ENCODE measurements at places on chromosomes 4 and X.

GRCh38 chr4:138576684-138577083 is 334.5 kb upstream of the SLC7A11 start:
- DNase-seq, result no peak

GRCh38 chr4:34851411-34851810 is 1392.9 kb downstream of the ARAP2 start:
- DNase-seq, result no peak

GRCh38 chr4:7587433-7588405 is 153.0 kb upstream of the PSAPL1 start:
- DNase-seq, result no peak

DNA sequence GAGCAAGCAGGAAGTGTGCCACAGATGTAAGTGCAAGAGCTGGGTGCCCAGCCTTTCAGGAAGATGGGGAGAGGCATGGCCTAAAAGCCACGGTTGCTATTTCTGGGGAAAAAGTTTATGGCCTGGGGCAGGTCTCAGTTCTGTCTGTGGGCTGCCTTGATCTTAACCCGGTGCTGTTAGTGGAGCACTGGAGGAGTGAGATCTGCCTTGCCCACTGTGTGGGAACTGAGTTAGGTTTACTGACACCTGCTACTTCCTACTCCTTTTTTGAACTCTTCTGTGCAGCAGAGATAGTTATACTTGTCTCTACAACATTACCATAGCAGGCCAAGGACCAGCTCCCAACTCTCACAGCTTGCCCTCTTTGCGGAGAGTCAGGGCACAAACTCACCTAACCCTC is 76.5 kb downstream of the ITM2A start:
- no peak for DNase-seq

DNA sequence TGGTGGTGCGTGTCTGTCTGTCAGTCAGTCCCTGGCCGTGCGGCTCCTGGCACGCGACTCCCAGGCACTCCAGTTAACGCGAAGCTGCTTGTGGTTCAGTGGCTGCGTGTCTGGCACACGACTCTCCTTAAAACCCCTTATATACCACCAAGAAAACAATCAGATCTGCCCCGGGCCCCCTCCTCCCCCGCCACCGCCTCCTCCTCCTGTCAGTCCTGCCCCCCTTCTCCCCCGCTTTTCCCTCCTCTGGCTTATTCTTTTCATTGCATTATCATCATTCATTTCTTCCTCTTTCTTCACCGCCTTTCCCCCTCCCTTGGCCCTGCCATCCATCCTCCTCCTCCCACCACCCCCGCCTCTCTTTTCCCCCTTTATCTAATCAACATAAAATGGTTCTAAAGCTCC is at the start of gene NEUROG2:
NEUROG2 (minus strand) TSS at position 115 of the 405 bp plus-strand sequence. CDS start 705 bp downstream, outside the sequence.
- no peak for DNase-seq

GRCh38 chr4:85408301-85408700 is 66.6 kb upstream of the ARHGAP24 start:
- no peak for DNase-seq

- no peak for DNase-seq
Observed at GRCh38 chrX:130841776-130842175, 61.2 kb downstream of the ENOX2 start.

GRCh38 chr4:43458293-43458692 is 565.8 kb downstream of the GRXCR1 start:
- DNase-seq, result no peak

DNA sequence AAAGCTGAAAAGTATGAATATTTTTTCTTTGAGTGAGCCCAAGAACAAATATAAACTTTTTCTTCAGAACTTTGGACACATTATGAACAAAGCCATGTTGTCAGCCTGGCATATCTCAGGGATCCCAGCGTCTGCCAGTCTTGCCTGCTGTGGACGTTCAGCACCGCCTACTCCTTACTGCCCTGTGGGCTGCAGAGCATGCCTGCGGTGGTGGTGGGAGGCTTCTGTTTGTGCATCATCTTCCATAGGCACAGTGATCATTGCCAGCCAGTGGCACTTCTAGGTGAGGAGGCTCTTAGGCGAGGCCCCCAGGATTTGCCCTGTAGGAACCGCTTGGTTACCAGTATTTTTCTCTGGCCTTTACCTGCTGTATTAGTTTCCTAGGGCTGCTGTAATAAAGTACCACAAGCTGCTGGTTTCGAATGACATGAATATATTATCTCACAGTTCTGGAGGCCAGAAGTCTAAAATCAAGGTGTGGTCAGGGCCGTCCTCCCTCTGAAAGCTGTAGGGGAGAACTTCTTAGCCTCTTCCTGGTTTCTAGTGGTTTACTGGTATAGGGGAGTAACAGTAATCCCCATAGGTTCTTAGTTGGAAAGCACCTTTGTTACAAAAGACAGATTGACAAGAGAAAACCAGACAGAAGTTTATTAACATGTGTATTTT is 15.4 kb downstream of the ANXA3 start:
- no peak for DNase-seq

- DNase-seq, result no peak
Observed at GRCh38 chr4:39714166-39714565, 16.2 kb downstream of the UBE2K start.

- no peak for DNase-seq
Observed at GRCh38 chrX:124249345-124249744, 83.1 kb upstream of the TEX13D start.

GRCh38 chr4:128955751-128956150 is 137.6 kb downstream of the SCLT1 start:
- DNase-seq, result no peak

- DNase-seq, result no peak
Observed at GRCh38 chr4:174213731-174214100, 69.8 kb downstream of the FBXO8 start.

Data from stimulated activated CD4-positive, alpha-beta T cell treated with anti-CD3 and anti-CD28 coated beads, Interleukin-12 subunit alpha, Interleukin-12 subunit beta, amount 100 ng/mL, for 24 hours (primary cell).